Neuronal stem cell (in vitro differentiated cells): ENCODE measurements at places on chromosomes 3 and 15.
A peak's percentile ranks its signal among the peaks of the same experiment; 100 is the strongest.

GRCh38 chr3:46924921-46925584 is 47.5 kb downstream of the PTH1R start:
- no peak for DNase-seq

DNA sequence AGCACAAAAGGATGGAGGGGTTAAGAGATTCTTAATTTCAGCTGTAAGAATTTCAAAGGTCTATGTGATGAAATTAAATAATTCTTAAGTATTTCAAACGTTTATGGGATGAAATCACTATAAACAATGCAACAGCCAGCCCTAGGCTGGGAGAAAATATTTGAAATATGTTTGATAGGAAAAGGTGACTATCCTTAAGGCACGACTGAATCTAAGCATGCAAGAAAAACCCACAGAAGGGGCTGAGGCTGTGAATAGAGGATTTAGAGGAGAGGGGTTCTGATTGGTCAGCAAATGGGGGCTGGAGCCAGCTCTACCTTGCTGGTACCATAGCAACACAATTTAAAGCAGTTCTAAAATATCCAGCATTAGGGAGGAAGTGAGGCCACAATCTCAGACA is 220.8 kb upstream of the ATP10A start:
- DNase-seq, result no peak

DNA sequence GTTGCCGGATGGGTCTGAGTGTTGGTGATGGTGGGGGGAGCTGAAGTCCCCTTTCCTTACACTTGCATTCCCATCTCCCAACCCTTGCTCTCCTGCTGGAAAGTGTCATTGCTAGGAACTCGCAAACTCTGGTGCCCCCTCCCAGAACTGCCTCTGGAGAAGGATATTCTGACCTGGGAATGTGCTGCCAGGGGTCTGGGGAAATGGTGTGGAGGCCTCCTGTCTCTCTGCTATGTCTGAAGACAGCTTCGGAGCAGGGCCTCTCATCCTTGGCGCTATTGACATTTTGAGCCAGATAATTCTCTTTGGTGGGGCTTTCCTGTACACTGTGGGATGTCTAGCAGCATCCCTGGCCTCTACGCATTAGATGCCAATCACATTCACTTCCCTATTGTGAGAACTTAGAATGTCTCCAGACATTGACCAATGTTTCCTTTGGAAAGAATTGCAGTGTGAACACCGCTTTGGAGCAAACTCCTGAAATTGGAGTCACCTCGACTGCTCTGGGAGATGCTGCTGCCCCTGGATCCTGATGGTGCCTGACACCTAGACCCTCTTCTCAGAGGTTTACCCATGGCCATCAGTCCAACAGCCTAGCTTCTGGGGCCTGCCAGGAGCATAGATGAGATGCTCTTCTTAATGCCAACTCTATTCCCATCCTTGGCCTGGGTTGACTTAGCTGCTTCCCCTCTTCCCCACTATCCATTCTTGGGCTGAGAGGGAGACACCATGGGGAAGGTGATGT is 2.2 kb upstream of the KY start:
- no peak for DNase-seq

GRCh38 chr15:80060356-80061006 is 1.0 kb downstream of the ZFAND6 start:
- no peak for DNase-seq

DNA sequence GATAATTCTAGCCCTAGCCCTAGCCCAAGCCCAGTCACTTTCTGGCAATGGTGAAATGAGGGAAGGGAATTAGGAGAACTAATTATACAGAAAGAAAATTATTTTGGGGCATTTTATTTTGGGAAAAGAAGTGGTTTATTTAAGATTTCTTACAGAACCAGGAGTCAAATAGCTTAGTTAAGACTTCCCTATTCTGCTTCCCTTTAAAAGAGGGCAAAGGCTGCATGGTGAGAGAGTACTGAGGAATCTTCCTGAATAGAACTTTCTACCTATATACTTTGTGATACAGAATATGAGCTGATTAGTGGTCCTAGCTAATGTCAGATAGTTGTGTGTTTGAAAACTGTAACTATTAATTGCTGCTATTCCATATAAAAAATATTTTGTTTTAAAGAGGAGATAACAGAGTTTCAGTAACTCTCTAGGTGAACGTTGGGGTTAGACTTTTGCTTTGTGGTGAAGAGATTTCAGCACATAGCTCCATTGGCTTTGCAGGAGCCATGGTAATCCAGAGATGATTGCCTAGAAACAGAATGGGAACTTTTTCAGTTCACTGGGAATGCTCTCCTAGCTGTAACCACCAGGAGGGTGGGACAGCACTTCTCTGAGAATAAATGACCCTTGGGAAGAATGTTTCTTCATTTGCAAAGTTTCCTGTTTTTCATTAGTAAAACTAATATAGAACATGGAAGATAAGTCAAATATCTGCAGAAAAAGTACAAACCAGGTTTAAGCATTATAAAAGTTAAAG is 5.3 kb upstream of the GCSAM start:
- DNase-seq, result no peak

- no peak for DNase-seq
Observed at GRCh38 chr3:1766384-1766783, 332.3 kb upstream of the CNTN4 start.

DNA sequence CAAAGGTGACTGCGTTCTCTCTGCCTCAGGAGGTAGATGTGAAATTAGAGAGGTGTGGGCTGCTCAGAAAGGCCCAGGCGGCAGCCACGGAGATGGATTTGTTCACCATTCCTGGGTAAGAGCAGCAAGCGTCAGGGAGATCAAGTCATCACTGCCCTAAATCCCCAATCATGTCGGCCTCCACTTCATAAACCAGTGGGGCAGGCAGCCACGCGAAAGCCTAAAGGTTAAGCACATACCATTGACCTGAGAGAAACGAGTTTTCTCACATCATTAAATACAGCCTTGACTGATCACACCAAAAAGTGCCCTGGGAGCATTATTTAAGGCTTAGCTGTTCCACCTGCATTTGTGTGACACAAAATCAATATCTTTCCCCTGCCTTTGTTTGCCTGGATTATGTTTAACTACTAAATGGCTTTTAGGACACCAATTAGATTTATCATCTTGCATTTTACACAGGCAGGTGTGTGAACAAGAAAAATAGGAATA is 50.7 kb upstream of the FOXB1 start:
- DNase-seq, result no peak

DNA sequence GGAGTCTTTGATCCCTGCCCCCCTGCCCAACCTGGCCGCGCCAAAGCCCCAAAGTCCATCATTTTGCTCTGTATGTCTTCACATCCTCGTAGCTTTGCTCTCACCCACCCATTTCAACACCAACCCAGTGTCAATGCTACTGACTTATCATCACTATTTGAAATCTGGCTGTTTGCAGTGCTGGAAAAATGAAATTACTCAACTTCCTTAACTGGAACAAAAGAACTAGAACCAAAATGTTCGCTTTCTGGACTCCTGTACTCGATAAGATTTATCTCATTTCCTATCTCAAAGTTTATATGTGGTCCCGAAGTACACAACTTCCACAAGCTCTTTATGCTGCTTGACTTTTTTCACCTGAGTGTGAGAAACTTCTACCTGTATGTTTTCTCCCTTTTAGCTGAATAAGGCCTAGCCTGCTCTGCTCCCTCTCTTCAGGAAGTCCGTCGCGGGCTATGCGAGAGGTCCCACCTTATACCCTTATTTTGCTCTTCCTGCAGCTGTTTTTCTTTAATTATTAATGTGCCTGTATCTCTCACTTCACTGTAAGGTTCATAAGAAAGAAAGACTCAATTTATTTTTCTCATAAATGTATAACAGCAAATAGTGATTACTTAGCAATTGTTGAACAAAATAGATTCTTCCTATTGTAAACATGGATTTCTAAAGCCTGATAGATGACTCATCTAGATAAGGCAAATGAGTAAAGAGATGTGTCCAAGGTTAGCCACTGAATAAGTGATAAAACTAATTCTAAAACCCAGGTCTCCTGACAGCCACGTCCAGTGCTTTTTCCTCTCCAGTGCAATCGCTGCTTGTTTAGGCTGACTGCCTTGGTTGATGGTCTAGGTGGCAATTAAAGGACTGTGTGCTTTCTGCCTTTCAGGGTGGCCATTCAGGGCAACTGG is 464.1 kb upstream of the TPRG1 start:
- no peak for DNase-seq

DNA sequence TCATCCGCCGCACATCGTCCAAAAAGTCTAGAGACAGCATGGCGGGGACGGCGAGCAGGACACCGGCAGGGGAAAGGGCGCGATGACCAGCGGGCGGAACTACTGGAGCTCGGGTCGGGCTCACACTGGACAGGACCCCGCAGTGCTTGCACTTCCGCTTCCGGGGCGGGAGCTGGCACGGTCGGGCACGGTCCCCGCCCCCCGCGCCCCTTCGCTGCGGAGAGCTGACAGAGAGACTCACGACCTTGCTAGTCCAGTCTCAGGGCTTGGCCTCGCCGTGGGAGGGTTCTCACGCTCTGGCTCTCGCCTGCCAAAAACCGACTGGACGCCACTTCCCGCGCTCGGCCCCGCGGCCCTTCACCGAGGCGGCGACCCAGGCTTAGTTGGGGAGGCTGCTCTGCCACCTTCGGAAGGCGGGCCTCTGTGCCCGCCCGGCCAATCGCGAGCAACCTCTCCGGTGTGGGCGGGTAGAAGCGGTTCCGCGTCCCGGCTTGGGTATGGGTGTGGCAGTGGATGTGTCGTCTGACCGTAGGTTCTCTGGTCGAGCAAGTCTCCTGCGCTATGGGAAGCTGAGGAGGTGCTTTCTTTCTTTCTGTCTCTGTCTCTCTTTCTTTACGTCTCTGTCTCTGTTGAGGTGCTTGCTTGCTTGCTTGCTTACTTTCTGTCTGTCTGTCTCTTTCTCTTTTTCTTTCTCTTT is at the start of gene SEC11A:
Gene SEC11A, minus strand, starts transcription at position 104 of the 697 bp plus-strand sequence. Its CDS starts 64 bp downstream, at position 40.
- peak; percentile 89 for DNase-seq

- DNase-seq, result no peak
Observed at GRCh38 chr15:32873284-32874114, 155.7 kb downstream of the GREM1 start.
